ENCODE measurements at places on chromosomes 3 and 15.
A peak's percentile ranks its signal among the peaks of the same experiment; 100 is the strongest.

DNA sequence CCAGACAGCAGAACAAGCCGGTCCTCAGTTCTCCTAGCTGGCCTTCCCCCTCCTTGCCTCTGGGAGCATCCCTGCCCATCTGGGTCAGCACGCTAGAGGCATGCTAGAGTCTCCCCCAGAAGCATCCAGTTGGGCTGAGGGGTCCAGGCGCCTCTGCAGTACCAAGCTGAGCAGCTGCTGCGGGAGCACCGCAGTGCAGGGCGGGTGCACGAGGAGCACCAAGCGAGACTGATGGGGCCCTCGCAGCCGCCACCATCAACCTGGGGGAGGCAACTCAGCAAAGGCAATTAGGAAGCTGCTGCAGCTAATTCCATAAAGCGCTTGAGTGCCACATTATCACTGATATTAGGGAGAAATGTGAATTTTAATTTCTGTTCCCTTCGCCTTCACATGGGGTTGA lies 12.4 kb downstream of the CACNA2D3 start:
- H3K27me3 ChIP-seq = no peaks in the 10 kb centered on the region
- H3K36me3 ChIP-seq = no peaks in the 10 kb centered on the region
- H3K27ac ChIP-seq = no peak overlapping the region
- no peaks in the 10 kb centered on the region for H3K4me1 ChIP-seq
- no peak for DNase-seq
- no peak overlapping the region for H3K4me3 ChIP-seq

DNA sequence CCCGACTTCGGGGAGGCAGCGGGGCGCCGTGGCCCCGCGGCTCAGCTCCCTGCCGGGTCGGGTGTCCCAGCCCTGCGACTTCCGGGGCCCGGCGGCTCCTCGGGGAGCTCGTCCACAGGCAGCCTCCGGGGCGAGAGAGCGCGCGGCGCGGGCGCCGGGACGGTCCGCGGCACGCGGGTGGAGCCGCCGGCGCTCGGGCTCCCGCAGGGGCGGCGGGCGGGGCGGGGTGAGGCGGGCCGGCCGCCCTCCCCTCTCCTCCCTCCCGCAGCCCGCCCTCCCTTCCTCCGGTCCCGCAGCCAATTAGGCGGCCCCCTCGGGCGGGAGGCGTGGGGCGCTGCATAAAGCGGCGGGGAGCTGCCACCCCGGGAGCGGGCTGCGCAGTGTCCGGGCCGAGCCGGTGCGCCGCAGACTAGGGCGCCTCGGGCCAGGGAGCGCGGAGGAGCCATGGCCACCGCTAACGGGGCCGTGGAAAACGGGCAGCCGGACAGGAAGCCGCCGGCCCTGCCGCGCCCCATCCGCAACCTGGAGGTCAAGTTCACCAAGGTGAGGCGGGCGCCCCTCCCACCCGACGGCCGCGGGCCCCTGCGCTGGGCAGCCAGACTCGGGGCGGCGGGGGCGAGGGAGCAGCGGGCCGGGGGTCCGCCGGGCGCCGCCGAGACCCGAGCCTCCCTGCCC lies at the start of gene ALDH1A3:
Gene ALDH1A3, plus strand, starts transcription at position 368 of the 675 bp plus-strand sequence. Its CDS starts 77 bp downstream, at position 445.
- no peaks in the 10 kb centered on the region for H3K36me3 ChIP-seq
- H3K27me3 ChIP-seq = peaks cover 16% of the 10 kb centered on the region
- H3K4me3 ChIP-seq = no peak within 1 kb of the TSS
- no peaks in the 10 kb centered on the region for H3K4me1 ChIP-seq
- no peak for DNase-seq
- no peak within 1 kb of the TSS for H3K27ac ChIP-seq

DNA sequence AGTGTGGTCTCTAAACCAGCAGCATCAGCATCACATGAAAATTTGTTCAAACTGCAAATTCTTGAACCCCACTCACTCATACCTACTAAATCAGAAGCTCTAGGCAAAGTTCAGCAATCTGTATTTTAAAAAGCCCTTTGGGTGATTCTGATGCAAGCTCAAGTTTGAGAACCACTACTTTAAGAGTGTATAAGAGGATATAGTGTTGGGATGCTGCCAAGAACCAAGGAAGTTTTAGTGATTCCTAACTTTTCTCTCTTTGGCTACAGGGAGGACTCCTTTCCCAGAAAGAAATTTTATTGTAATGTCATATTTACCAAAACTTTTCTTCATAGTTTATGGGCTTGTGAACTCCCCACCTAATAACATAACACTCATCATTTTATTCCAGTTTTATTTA lies 422.2 kb downstream of the TBC1D5 start:
- no peaks in the 10 kb centered on the region for H3K27me3 ChIP-seq
- H3K36me3 ChIP-seq = no peaks in the 10 kb centered on the region
- no peak overlapping the region for H3K27ac ChIP-seq
- no peak overlapping the region for H3K4me3 ChIP-seq
- H3K4me1 ChIP-seq = peaks cover 4% of the 10 kb centered on the region

- no peak overlapping the region for H3K27ac ChIP-seq
- no peaks in the 10 kb centered on the region for H3K27me3 ChIP-seq
- H3K4me1 ChIP-seq = no peaks in the 10 kb centered on the region
- H3K36me3 ChIP-seq = no peaks in the 10 kb centered on the region
- no peak overlapping the region for H3K4me3 ChIP-seq
These were observed 46.2 kb downstream of the CD200 start for GRCh38 chr3:112379020-112379690.

DNA sequence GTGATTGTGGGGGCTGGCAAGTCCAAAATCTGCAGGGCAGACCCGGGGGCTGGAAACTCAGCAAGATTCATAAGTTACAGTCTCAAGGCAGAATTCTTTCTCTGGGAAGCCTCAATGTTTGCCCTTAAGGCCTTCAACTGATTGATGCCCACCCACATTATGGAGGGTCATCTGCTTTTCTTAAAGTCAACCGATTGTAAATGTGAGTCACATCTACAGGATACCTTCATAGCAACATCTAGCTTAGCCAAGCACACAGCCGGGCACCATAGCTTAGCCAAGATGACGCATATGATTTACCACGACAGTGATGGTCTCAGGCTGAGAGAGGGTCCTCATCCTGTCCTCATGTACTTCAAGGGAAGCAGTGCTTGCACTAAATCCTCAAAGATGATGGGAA lies 43.5 kb downstream of the IDH2 start:
- H3K4me3 ChIP-seq = no peak overlapping the region
- H3K27ac ChIP-seq = peak overlapping the region; percentile 66
- no peak for DNase-seq

GRCh38 chr3:16551342-16551976 lies 38.0 kb upstream of the RFTN1 start:
- no peak overlapping the region for H3K27ac ChIP-seq
- no peak for DNase-seq
- no peaks in the 10 kb centered on the region for H3K27me3 ChIP-seq

GRCh38 chr15:42157981-42158765 lies 1.7 kb upstream of the PLA2G4F start:
- H3K27ac ChIP-seq = no peak overlapping the region
- no peak overlapping the region for H3K4me3 ChIP-seq
- no peaks in the 10 kb centered on the region for H3K4me1 ChIP-seq
- no peaks in the 10 kb centered on the region for H3K27me3 ChIP-seq
- no peak for DNase-seq

GRCh38 chr3:15258720-15259119 lies 52.7 kb downstream of the CAPN7 start:
- no peak overlapping the region for H3K4me3 ChIP-seq
- no peaks in the 10 kb centered on the region for H3K4me1 ChIP-seq
- no peak overlapping the region for H3K27ac ChIP-seq
- DNase-seq = no peak
- H3K36me3 ChIP-seq = peaks cover 72% of the 10 kb centered on the region

DNA sequence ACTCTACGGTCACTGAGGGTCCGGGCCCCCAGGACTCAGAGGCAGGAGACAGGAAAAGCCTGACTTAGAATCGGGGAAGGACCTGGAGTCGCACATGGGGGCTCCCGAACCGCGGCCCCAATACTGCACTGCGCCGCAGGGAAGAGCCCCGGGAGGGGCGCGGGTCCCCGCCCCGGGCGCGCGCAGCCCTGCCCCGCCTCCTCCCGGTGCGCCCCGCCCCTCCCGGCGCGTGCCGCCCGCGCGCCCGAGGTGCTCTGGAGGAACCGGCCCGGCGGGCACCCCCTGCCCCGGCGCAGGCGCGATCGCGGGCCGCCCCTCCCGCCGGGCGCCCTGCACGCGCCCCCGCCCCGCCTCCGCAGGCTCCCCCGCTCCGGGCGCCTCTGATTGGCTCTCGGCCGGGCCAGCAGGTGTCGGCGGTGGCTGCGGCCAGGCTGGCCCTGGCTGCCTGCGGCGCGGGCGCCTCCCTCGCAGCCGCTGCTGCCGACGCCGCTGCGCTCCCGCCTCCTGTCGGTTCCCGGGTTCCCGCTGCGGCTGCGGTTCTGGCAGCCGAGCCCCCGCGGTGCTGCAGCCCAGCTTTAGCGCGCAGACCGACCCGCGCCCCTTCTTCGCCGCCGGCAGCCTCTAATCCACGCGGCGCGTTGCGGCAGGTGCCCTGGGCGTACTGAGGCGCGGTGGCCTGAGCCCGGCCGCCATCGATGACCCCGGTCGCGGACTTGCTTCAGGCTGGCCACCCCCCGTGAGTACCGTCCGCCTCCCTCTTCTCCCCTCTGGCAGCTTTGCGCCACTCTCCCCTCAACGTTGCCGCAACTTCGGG lies at the start of gene MYRIP:
Gene MYRIP, plus strand, starts transcription at position 429 of the 814 bp plus-strand sequence. CDS start 91,208 bp downstream, outside the sequence.
- no peak for DNase-seq
- H3K36me3 ChIP-seq = no peaks in the 10 kb centered on the region
- peaks cover 5% of the 10 kb centered on the region for H3K4me1 ChIP-seq
- no peak within 1 kb of the TSS for H3K27ac ChIP-seq

GRCh38 chr3:73624821-73625665 lies at the start of gene PDZRN3:
PDZRN3 (minus strand) TSS chr3:73624941.
- no peaks in the 10 kb centered on the region for H3K27me3 ChIP-seq
- H3K4me3 ChIP-seq = no peak within 1 kb of the TSS
- H3K4me1 ChIP-seq = no peaks in the 10 kb centered on the region
- DNase-seq = no peak
- H3K36me3 ChIP-seq = no peaks in the 10 kb centered on the region
- no peak within 1 kb of the TSS for H3K27ac ChIP-seq

DNA sequence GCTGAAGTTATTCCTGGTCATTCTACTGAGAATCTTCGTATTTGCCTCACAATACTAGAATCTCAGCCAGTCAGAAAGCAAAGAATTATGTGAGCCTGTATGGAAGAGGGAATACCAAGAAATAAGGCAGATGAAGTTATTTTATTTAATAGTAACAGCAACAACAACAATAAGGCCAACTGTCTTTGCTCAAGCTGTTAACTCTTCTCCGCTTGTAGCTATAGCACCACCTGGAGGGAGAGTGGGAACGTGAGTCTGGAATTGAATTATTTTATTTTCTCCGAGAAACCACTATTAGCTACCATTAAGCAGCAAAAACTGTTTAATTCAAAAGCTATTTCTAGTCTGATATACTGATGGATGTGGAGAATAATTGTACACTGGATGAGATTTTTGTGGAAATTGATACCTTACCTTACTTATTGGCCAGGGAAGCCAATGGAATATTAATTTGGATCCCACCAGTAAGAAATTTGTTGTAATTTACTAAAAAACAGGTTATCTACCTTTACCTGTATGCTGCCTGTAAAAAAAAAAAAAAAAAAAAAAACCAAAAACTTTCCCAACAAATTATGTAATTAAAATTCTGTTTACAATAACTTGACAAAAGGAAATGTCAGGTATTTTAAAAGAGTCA lies 50.1 kb downstream of the CALML4 start:
- peaks cover 34% of the 10 kb centered on the region for H3K36me3 ChIP-seq
- H3K27me3 ChIP-seq = no peaks in the 10 kb centered on the region
- H3K4me3 ChIP-seq = no peak overlapping the region

DNA sequence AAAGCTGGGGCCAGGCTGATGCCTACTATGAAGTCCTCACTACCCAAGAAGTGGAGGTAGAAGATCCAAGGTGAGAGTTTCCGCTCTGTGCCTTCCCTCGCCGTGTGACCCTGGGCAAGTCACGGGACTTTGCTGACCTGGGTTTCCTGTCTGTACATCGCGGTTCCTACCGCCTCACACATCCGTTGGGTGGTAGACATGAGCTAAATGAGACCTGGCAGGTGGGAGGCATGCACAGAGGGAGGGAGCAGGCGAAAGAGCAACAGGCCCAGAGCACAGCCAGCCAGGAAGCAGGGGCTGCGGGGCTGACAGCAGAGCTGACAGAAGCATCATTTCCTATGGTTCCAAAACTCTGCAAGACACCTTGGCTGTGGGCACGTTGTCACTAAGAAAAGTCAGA lies 157.3 kb upstream of the BHLHE40 start:
- peaks cover 13% of the 10 kb centered on the region for H3K36me3 ChIP-seq
- peak overlapping the region; percentile 67 for H3K27ac ChIP-seq
- peak; percentile 83 for DNase-seq

- no peaks in the 10 kb centered on the region for H3K27me3 ChIP-seq
- H3K36me3 ChIP-seq = no peaks in the 10 kb centered on the region
- H3K4me3 ChIP-seq = no peak overlapping the region
- DNase-seq = no peak
- H3K4me1 ChIP-seq = peaks cover 62% of the 10 kb centered on the region
- peak overlapping the region; percentile 24 for H3K27ac ChIP-seq
These were observed 14.1 kb downstream of the SLCO3A1 start for GRCh38 chr15:91867581-91868026.

DNA sequence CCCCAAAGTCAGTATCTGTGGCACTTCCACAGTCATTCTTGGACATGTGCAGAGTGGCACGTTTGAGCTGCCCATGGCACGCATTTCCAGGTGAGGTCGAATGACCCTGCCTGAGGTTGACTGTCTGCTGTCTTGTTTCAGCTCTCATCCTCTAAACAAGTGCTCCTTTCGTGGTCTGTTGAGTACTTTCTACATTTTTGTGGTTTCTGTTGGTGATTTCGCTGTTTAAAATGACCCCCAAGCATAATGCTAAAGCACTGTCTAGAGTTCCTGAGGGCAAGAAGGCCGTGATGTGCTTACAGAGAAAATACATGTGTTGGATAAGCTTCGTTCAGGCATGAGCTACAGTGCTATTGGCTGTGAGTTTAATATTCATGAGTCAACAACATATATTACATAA lies 40.0 kb upstream of the SAMMSON start:
- no peak overlapping the region for H3K4me3 ChIP-seq
- H3K36me3 ChIP-seq = no peaks in the 10 kb centered on the region
- no peak overlapping the region for H3K27ac ChIP-seq
- H3K4me1 ChIP-seq = no peaks in the 10 kb centered on the region

GRCh38 chr3:193548406-193548805 lies 6.3 kb downstream of the ATP13A4 start:
- H3K36me3 ChIP-seq = no peaks in the 10 kb centered on the region
- no peak overlapping the region for H3K27ac ChIP-seq
- no peak overlapping the region for H3K4me3 ChIP-seq
- H3K4me1 ChIP-seq = no peaks in the 10 kb centered on the region
- DNase-seq = no peak
